NCI-H1092 (cell line): ENCODE measurements at places on chromosomes 3 and 15.

- DNase-seq = no peak
Measured at GRCh38 chr3:141920701-141921100, 44.3 kb downstream of the ATP1B3 start.

- no peak for DNase-seq
Measured at GRCh38 chr15:78147566-78147965, 1.6 kb upstream of the IDH3A start.

DNA sequence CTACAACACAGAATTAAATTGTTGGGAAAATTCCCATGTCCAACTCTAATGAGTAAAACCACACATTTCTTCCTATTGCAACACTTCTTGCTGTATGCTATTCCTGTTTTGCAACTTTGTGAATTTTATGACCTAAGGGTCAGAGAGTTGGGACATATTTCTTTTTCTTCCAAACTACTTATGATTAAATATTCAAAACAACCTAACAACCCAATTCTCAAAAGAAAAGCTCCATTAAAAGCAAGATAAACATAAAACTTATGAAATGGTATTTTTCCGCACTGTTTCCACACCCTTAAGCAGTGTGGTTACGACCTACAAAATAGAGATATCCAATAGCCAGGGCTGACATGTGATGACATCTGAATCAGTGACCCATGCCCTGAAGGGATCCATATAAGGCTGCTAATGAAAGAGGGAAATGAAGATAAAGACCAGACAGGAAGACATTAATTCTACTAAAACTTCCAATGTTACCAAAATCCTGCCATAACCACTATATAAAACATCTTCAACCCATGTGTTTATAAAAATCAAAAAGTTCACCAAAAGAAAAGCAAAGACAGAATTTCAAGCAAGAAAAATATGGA lies 45.6 kb downstream of the DMXL2 start:
- no peak for DNase-seq

DNA sequence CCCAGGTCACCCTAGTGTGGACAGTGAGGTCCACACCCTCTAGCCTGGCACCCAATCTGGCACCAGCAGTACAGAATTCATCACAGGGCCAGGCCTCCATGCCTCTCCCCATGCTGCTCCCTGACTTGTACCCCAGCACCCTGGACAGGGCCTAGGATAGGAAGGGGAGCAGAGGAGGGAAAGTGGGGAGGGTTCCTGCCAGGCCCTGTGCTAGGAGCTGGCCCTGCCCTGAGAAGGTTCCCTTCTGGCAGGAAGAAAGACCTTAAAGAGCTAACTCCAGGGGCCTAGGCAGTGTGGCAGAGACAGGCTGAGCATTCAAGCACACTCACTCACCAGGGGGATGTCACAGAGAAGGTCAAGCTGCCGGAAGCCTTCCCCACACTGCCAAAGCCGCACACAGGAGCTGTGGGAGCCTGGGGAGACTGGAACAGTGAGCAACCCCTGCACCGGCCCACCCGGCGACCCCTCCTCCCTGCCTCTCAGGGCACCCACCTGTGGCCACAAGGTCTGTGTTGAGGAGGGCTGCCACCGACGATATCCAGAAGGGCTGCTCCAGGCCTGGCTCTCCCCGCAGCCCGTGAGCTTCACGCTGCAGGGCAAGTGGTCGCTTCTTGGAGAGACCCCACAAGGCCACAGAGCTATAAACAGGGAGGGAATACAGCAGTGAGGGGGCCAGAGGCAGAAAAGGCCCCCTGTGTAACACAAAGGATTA lies 7.4 kb downstream of the RRP9 start:
- DNase-seq = no peak

DNA sequence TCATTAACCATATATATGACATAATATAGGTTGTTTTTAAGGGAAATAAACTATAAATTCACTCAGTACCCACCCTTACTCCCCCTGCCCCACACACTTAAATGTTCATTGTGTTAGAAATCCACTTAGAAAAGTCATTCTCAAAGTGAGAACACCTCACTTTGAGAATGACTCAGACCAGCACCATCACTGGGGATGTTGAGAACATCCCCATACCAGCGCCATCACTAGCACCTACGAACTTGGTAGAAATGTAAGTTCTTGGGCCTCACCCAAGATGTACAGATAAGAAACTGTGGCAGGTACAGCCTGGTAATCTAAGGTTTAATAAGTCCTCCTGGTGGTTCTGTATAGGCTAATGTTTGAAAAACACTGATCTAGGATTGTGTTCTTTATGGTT lies 362.6 kb downstream of the LPP start:
- DNase-seq = no peak

DNA sequence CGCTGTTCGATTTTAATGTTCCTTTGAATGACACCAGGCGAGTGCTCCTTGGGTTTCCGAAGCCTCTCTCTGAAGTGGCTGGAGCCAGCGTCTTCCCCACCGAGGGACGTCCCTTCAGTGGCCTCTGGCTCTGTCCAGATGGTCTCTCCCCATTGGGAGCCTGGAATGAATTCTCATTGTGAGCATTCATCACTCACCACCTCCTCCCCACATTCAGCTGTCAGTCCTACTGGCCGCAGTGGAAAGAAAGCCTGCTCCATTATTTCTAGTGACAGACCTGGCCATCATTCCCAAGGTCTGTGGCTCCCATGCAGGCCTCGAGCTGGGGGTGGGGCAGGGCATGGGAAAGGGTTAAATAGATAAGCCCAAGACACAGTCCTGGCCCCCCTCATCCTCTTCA lies 35.2 kb downstream of the ZNF710 start:
- no peak for DNase-seq

GRCh38 chr15:40353697-40354096 lies 2.9 kb downstream of the PHGR1 start:
- no peak for DNase-seq

GRCh38 chr15:82751308-82751707 lies 41.6 kb upstream of the AP3B2 start:
- no peak for DNase-seq

DNA sequence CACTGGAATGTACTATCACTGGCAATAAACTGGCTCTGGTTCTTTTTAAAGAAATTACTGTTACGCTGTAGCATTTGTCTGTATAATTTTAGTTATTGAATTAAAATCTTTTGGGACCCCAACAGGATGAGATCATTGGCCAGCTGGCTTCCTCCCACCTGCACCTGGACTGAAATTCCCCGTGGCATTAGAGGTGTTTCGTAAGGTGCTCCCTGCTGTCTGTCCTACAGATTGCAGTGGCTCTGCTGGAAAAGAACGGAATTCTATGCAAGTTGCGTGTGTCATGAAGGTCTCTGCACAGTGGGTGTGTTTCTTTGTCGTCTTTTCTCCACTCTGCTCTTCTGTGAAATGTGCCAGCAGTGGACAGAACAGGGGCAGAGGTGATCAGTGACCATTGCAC lies 383.4 kb downstream of the PTPRG start:
- no peak for DNase-seq

- no peak for DNase-seq
Measured at GRCh38 chr15:40495516-40495915, 24.7 kb downstream of the CHST14 start.

GRCh38 chr15:66619152-66619903 lies 53.5 kb upstream of the LCTL start:
- no peak for DNase-seq

- DNase-seq = no peak
Measured at GRCh38 chr15:94909510-94909909, 678.1 kb downstream of the MCTP2 start.

DNA sequence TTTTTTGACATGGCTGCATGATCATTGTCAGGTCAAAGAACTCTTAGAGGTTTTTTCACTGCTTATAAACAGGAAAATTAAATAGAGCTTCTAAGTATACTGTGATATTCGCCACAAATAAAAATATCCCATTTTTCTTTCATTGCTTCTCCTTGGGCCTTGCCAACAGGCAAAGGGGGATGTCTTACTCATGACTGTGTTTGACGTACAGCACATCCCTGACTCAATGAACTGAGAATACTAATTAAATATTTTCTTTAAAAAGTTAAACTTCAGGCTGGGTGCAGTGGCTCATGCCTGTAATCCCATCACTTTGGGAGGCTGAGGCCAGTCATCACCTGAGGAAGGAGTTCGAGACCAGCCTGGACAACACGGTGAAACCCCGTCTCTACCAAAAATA lies 41.4 kb upstream of the CCDC80 start:
- DNase-seq = no peak

DNA sequence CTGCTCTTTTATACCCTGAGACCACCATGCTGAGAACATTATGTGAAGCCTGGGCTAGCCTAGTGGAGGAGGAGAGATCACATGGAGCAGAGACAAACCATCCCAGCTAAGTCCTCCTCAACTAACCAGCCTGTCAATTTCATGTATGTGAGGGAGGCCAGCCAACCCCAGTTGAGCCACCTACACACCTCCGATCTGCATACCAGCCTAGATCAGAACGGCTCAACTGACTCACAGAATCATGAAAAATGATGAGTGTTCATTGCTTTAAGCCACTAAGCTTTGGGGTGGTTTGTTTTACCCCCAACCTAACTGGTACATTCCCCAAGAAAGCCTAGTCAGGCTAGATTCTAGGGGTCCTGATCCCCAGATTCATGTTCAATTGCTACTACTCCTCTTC lies 19.4 kb upstream of the CA12 start:
- DNase-seq = no peak

GRCh38 chr3:126370606-126371005 lies 13.4 kb upstream of the KLF15 start:
- DNase-seq = no peak

GRCh38 chr3:23341147-23341838 lies 138.2 kb downstream of the UBE2E2 start:
- DNase-seq = no peak

- no peak for DNase-seq
Measured at GRCh38 chr3:123618076-123618708, 33.3 kb upstream of the HACD2 start.

GRCh38 chr3:184004476-184004875 lies 13.2 kb downstream of the ABCC5 start:
- DNase-seq = no peak

DNA sequence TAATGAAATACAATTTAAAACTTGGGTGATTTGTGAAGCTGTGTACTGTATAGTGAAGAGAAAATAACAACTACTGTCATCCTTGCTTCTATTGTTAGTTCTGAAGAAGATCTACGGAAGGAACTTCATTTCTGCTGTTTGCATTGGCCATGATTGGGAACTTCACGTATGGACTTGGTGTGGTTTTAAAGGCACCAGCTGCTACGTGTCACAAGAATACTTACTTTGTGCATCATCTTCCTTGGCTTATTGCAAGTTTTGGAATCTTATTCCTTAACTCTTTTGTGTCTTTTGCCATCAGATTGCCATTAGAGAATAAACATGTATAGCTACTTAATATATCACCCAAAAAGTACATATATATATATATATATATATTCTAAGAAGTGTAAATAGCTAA lies 75.0 kb upstream of the VEPH1 start:
- no peak for DNase-seq

GRCh38 chr15:50182219-50183013 lies 420 bp downstream of the SLC27A2 start:
- DNase-seq = peak; percentile 9
